ENCODE measurements at places on chromosomes 6 and 20.

DNA sequence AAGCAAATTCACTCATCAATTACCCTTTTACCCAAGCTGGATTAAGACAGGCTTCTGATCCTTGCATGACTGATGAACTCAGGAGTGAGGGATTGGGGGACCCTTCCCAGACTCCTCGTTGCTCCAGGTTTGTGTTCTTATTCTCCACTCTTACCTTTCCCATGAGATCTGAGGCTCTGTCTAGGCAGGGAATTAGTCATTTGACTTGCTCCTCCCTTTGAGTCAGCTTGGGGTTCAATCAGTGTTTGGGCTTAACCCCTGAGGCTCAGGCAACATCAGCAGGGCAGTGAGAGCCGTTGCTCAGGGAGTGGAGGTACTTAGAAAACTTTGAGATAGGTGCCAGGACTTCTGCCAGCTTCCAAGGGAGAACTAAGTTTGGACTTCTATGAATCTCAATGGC lies 20.7 kb upstream of the TOX2 start:
- no peak for DNase-seq

- no peak for DNase-seq
Observed at GRCh38 chr6:117498159-117498558, 15.7 kb downstream of the DCBLD1 start.

GRCh38 chr20:36010825-36011224 lies 42.4 kb downstream of the CNBD2 start:
- no peak for DNase-seq

GRCh38 chr6:72733045-72733444 lies 111.2 kb downstream of the KCNQ5 start:
- no peak for DNase-seq

Data from anterior cingulate cortex (tissue), 58 donors.